Skeletal muscle cell (primary cell): ENCODE measurements at places on chromosomes 12 and 14.

GRCh38 chr12:106049546-106049945 lies 89.2 kb downstream of the NUAK1 start:
- DNase-seq = no peak

GRCh38 chr12:19894050-19894449 lies 454.8 kb downstream of the AEBP2 start:
- peak; percentile 51 for DNase-seq

DNA sequence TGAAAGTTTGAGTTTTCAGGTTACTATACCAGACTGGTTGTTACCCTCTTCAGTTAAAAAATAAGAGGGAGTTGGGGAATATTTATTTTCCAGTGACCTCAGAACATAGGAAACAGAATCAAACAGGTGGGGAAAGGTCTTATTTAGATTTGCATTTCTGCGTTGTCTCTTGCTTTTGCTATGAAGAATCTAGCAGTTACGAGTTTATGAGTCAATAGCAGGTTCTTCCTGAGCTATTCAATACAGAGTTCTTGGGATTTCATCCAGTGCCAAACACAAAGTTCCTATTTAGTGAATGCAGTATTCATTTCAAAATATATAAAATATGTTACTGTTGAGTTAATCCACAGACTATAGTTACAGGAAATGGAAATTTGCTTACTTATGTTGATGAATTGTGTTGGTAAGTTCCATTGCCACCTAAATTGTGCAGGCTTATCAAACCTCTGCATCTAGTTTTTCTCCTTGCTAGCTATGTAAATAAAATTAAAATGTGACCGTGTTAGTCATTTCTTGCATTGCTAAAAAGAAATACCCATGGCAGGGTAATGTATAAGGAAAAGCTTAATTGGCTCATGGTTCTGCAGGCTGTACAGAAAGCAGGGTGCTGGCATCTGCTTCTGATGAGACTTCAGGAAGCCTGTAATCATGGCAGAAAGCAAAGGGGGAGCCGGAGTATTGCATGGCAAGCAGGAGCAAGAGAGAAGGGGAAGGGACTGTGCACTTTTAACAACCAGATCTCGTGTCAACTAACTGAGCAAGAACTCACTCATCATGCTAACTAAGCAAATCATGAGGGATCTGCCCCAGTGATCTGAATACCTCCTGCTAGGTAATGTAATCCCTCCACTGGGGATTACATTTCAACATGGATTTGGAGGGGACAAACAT lies 110.2 kb downstream of the KTN1 start:
- DNase-seq = no peak

GRCh38 chr14:106808458-106808857 lies 1282.1 kb downstream of the TMEM121 start:
- no peak for DNase-seq

DNA sequence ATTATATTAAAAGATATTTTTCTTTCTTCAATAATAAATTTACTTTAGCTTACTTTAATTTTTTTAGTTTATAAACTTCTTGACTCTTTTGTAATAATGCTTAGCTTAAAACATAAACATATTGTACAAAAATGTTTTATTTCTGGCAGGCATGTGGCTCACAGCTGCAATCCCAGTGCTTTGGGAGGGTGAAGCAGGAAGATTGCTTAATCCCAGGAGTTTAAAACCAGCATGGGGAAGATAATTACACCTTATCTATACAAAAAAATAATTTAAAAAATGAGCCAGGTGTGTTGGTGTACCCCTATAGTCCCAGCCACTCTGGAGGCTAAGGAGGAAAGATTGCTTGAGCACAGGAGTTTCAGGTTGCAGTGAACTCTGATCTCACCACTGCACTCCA lies 120.7 kb downstream of the GPHN start:
- no peak for DNase-seq
